ENCODE measurements at places on chromosomes 4 and X.

GRCh38 chr4:165504184-165504583 lies 125.4 kb downstream of the CPE start:
- DNase-seq, result no peak

- DNase-seq, result no peak
Observed at GRCh38 chr4:156295676-156296195, 342.1 kb upstream of the CTSO start.

DNA sequence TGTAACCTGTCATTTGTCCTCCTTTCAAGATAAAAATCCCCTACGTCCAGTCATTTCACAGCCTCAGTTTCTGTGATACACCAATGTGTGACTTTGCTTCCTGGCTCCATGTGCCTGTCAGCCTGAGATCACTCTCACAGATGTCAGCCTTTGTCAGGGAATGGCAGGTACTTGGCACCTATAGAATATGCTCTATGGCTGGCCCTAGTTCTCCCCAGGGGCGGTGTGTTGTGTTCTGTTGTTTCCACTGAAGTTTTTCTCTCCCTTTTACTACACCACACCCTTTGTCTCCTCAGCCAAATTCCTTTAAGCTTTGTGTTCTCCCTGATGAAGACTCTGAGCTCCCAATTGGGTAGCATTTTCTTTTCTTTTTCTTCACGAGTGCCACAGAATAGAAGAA lies 81.7 kb downstream of the ALPK1 start:
- no peak for DNase-seq

DNA sequence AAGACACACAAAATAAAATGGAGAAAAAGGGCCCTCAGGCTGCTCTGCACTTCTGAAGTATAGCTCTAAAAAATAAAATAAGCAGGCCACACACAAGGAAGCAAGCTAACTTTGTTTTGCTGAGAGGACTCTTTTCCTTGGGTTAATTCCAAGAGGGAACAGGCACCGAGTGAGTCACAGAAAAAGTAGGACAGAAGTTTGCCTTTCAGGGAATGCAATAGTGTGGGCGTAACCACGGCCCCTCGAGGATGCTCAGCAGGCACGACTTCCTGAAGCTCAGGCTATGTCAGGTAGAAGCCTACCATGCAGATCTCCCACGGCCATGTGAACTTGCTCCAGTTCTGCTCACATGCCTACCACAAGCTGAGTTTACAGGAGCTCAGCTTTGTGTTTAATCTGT lies 22.1 kb downstream of the PPP1R2C start:
- DNase-seq, result no peak

- no peak for DNase-seq
Observed at GRCh38 chrX:112808651-112809195, 31.9 kb downstream of the AMOT start.

- no peak for DNase-seq
Observed at GRCh38 chr4:20916106-20916505, 215.8 kb downstream of the PACRGL start.

GRCh38 chrX:109537324-109537665 lies 651 bp downstream of the NXT2 start:
- no peak for DNase-seq

DNA sequence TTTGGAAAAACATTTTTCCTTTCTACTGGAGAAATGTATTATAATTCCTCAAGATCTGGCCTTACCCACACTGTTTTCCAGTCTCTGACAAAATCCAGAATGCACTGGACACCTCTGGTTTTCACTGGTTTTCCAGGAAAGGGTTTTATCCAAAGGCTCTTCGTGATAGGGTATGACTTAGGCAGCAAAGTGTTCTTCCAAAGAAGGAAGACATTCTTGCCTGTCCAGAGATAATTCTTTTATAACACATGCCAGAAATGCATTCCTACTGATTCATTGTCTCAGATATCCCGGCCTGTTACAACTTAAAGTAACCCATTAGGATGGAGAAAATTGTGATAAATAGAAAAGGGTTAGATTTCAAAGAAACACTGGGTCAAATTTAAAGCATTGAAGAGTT lies 2343.1 kb downstream of the PCDH7 start:
- DNase-seq, result no peak

GRCh38 chrX:69139516-69139915 lies 25.7 kb downstream of the PJA1 start:
- no peak for DNase-seq

DNA sequence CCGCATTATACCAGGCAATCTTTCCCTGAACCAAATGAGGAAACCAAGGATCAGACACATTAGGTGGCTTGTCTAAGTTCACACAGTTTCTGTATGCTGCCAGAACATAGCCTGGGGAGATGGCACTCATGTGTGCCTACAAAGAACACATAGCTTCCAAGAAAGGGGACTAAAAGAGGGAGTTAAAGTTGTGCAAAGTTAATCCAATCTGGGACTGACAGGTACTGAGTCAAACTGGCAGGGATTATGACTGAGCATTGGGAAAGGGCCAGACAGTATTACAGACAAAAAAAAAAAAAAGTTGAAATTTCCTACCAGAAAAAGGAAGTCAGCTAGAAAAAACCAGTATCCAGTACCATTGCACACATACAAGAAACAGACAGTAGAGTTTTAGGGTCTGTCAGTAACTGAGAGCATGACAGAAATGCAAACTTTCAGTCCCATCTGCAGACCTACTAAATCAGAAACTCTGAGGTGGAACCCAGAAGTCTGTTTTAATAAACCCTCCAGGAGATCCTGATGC lies 37.2 kb downstream of the ADAMTS3 start:
- no peak for DNase-seq

DNA sequence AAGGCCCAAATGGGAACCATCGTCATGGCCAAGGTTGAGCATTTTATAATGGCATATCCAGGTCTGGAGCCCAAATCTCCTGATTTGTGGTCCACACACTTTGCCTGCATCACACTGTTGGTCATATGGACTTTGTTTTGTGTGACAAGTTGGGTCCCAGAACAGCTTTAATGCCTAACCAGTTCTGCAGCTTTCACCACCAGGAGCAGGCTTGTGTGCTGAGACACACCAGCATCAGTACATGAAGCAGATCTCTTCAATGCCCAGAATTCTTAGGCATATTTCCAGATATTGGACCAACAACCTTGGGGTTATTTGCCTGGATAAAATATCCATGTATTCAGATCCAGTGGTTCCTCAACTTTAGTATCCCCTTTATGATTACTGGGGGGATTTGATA lies 371.3 kb downstream of the FBXW7 start:
- DNase-seq, result no peak

GRCh38 chrX:72351606-72352334 lies 46.1 kb upstream of the CITED1 start:
- no peak for DNase-seq

DNA sequence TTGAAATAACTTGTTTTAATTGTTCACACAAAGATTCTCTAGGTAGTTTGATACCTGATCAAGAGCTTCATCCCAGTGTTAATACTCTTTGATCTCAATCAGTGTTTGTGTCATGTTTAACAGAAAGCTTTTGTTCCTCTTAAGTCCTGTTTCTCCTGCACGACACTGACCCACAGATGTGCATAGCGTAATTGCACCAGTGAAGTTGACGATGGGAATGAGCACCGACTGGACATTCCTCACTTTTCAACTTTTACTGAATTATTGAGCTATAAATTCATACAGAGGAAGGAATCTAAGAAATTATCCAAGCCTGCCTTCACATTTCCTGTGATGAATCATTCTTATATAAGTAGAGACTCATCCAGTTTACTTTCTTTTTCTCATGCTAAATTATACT lies 878.7 kb upstream of the TENM3 start:
- DNase-seq, result no peak

DNA sequence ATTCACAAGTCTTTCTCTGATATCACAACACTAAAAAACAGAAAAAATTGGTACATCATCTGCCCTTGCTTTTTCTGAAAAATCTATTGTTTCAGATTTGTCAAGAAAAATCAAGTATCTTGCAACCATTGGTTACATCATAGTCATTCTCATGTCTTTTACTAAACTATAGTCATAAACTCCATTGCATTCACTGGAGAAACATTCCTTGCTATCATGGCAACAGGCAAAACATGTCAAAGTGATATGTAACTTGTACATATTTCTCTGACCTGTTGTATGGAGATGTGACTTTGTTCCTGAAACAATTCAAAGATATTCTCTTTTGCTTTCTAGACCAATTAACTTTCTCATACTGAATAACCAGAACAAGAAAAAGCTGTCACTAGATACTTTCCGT lies 121.9 kb upstream of the ANK2 start:
- no peak for DNase-seq

DNA sequence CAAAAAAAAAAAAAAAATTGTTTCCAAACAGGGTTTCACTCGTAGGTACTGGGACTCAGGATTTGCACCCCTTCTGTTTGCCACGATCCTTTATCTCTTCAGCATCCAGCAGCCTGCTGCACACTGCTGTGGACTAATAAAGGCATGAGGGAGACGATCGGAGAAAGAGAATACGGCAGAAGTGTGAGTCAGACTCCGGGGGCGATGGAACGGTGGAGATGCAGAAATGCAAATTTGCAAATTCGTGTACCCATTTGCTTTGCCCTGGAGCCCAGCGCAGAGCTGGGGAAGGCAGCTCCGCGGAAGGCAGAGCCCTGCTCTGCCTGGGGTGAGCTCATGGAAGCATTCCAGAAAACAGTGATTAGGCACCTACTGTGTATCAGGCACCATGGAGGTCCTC lies 270.3 kb downstream of the ASMT start:
- DNase-seq, result no peak

GRCh38 chr4:83178029-83178428 lies 63.5 kb upstream of the PLAC8 start:
- DNase-seq, result no peak

DNA sequence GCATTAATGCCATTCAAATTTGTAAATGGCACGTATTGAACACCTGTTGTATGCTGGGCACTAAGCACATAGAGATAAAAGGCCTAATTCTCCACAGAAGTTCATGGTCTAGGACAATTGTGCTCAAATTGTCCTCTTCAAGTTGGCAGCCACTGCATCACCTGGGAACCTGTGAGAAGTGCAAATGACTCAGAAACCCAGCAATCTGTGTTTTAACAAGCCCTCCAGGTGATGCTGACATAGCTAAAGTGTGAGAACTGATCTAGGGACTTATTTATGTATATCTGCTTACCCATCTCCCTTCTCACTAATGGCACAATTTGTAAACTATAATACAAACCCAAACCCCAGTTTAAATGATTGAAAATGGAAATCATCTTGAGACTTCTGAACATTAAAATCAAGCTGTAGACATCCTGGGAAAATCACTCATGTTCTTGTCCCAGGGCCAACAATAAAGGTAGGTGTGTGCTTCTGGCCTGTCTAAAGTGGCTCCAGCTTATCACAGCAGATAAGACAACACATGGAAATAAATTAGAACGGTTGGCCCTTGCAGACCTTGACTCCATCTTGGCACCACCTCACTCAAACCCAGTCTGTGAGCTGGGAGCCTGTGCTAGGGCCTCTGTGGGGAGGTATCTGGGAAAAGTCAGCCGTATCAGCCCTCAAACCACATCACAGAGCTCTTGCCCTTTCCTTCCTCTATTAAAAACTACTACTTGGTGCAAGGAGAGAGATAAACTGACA lies 46.8 kb downstream of the UCHL1 start:
- DNase-seq, result no peak

DNA sequence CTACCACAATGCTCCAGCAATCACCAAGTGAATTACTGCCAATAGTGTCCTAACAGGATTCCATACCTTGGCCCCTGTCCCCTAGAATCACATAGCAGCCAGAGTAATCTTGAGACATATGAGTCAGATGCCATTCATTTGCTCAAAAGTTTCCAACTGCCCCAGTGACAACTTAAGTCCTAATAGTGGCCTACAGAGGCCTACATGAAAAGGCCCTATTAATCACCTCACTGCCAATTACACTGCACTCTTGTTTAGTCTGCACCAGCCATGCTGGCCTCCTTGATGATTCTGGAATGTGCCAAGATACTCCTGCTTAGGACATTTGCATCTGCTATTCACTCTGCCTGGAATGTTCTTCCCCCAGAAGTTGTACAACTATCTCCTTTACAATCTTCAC lies 130.7 kb downstream of the NR3C2 start:
- DNase-seq, result no peak

- no peak for DNase-seq
Observed at GRCh38 chr4:40502220-40502619, 127.4 kb downstream of the RBM47 start.

DNA sequence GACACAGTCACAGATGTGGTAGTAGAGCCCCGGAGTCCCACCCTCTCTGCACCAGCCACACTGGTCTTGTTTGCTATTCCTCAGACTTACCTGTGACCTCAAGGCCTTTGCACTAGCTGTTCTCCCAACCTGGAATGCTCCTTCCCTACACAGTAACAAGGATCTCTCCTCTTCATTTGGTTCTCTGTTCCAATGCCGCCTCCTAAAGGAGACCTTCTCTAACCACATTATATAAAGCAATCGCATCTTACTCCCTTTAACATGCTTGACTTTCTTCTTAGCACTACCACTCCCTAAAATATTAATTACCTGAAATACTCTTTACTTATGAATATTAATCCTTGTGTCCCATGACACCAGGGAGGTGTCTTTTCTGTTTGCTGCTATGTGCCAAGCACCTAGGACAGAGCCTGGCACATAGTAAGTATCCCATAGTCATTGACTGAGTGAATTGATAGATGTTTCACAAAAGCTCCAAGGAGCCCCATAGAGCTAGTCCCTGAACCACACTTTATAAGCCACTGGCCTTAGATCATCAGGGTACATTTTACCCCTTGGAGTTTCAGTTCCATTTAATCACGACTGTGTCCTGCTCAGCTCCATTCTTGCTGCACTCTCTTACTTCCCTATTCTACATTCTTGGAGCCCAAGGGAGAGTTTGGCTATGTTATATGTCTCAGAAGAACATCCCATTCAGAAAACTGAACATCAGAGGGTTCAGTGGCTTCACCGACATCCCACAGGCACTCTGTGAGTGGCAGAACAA lies 312.7 kb downstream of the RAB28 start:
- no peak for DNase-seq

DNA sequence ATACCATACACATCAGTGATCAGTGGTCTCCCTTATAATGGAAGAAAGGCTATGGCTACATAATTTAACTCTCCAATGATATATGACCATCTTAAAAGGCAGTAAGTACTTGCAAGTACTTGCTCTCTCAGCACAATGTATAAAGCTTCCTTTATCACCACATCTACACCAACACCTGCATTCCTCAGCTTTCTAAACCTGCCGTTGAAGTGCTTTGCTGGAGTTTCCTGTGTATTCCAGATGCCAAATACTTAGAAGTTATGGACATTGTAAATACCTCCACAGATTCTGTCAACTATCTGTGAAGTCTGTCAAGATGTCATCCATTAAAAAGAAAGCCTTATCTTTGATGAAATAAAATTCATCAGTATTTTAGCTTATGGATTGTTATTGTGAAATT lies 335.0 kb upstream of the GALNTL6 start:
- no peak for DNase-seq

GRCh38 chr4:98720871-98721480 lies 62.6 kb upstream of the TSPAN5 start:
- DNase-seq, result no peak

DNA sequence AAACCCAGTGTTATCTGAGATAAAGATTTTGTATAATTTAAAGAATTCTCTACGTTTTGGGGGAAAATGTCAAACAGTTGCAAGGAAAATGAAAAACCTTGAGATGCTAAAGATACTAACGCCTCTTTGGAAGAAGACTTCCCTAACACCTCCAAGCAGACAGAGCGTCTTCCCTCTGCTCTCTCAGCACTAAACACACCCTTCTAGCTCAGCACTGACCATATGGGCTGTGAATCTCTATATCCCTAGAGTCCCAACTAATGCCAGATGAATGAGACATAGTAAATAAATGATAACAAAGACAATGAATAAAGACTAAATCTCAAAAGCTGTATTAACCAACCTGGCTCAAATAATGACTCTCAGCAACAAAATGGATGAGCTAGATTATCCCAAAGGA lies 13.3 kb downstream of the FUNDC1 start:
- no peak for DNase-seq

Measured in hematopoietic multipotent progenitor cell treated with erythropoietin and hydrocortisone succinate and interleukin-3 and kit ligand, for 17 days (in vitro differentiated cells).